ENCODE measurements at places on chromosomes 3 and 15. TPM values are rescaled to one million over a fixed set of nuclear protein-coding genes. Genes with fewer than 3 reads are reported as not detected.

GRCh38 chr3:6467186-6467585 is 393.7 kb upstream of the GRM7 start:
- DNase-seq: no peak

The GOLGA8S gene
- 0.79 TPM for polyA plus RNA-seq

DNA sequence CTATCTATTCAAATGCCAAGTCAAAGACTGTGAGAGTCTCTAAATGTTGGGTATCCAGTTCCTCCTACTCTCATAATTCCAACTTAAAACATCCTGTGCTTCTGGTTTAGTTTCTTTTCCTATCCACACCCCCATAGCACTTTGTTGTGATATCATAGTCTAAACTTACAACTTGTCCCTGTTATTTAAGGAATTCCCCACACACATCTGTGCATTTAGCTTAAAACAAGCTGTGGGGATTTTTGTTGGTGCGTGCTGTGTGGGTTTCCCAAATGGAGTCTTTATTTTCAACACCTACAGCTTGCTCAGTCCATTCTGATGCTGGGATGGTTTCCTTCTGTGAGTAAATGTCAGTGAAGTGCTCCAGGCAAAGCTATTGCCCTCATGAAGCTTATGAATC is 167.3 kb downstream of the GMNC start:
- DNase-seq: no peak

The RASL12 gene
- 5.7 TPM for polyA plus RNA-seq

The ECE2 gene
- polyA plus RNA-seq: not detected

- no peak for DNase-seq
Measured at GRCh38 chr15:57245130-57245529, 131.2 kb upstream of the CGNL1 start.

DNA sequence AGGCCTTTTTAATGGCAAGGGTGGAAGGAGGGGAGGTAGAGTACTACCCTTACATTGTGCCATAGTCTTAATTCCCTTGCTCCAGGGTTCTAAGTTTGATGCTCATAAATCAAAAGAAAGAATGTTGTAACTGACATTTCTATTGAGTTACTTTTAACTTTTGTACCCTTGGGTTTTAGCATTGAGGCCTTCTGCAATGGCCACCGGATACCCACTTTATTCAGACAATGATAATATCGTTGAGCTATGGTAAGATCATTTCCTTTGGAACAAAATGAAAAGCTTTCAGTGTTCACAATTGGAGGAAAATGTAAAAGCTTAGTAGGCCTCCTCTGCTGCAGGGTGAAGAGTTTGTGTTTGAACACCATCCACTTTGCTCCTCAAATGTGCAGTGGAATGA is 16.8 kb downstream of the CGNL1 start:
- no peak for DNase-seq

DNA sequence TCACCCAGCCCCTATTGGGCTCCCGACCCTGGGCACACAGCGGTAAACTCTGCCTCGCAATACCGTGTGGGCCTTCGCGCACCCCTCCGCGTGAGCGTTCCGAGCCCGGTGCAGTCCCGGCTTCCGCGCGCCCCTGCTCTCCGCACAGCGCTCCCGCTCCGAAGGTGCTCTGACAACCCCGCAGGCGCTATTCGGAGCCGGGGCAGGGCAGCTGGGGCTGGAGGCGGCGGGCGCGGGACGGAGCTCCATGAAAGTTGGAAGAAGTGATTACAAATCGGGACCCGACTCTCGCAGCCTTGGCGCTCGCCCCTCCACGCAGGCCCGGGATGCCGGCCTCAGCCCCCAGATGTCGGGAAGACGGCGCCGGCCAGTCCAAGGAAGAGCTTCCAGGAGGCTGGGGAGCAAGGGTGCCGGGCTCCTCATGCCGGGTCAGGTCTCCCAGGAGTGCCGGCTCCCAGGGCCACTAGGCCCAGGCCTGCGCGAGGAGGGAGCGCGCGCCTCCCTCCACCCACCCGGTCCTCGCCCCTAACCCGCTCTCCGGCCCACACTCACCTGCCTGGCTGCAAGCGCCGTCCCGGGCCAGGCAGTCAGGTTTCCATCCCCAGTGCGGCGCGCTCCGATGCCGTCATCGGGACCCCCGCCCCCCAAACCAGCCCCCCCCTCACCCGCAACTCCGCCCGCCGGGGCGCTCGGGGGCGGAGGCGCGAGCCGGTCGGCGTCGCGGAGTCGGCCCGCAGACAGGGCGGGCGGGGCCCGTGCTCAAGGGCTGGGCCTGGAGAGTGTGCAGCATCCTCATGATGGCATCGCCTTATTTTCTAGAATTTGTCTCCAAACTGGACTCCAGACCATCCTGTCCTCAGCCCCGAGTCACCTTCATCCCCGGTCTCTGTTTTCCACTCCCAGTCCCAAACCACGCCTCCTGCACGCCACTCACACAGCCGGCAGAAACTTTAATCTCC is at the start of gene KIF7:
Gene KIF7 (minus strand): TSS at position 621 of the 959 bp plus-strand sequence. CDS start 2,537 bp downstream, outside the sequence.
- DNase-seq: peak; percentile 65

- no peak for DNase-seq
Measured at GRCh38 chr3:57952208-57952631, 56.0 kb upstream of the FLNB start.
